ENCODE measurements at places on chromosomes 13 and 19.
A peak's percentile ranks its signal among the peaks of the same experiment; 100 is the strongest.

DNA sequence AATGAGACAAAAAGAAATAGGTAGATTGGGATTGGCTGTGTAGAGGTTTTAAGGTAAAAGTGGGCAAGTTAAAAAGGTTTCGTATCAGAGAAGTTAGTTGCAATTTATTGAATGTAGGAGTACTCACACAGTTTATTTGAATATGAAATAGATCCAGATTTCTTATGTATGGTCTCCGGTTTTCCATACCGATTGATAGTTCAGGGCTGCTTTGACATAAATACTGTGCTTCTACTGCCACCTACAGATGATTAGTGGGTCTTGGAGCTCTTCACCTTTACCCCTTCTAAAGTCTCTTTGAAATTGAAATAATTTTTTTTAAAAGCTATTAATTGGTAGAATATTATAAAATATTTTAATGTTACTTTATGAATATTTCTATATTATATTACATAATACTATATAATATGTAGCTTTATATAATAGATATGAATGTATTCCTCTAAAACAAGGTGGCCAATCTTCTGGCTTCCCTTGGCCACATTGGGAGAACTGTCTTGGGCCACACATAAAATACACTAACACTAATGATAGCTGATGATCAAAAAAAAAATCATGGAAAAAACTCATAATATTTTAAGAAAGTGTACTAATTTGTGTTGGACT lies 7.7 kb upstream of the GPR18 start:
- no peak for DNase-seq

GRCh38 chr19:29694161-29694560 lies 20.9 kb downstream of the C19orf12 start:
- DNase-seq, result no peak

- DNase-seq, result no peak
These were observed 135.4 kb upstream of the WASF3 start for GRCh38 chr13:26422036-26422435.

GRCh38 chr13:40058757-40059236 lies 403.3 kb downstream of the COG6 start:
- no peak for DNase-seq

DNA sequence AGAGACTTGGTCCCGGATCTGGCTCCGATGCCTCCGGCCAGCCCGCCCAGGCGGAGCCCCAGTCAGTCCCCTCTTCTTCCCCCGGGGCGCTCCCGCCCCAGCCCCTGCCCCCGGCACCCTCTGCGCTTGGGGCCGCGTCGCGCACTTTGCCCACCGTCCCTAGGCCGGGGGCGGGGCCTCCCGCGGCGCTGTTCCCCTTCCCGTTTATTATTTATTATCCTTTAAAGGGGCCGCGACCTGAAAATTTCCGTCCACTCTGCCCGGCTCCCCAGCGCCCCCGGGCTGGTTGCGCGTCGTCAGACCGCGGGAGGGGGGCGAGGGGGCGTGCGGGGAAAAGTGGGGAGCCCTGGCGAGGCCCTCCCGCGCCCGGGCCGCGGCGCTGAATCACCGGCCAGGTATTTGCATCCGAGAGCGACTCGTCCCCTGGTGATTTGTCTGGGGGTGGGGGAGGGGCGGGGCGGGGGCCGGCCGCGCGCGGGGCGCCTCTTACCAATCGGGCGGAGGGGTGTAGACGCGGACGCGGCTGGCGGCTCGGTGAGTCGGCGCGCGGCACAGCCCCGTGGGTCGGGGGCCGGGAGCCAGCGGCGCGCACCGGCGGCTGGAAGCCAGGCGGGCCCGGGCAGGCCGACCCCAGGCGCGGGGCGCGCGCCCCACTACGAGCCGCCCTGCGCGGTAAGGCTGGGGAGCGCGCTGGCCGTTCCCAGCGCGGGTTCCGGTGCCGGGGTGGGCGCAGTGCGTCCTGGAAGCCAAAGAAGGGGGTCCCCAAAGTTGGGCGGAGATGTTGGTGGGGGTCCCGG lies at the start of gene ARID3A:
Gene ARID3A (plus strand): TSS at position 510 of the 797 bp plus-strand sequence. CDS start 3,494 bp downstream, outside the sequence.
- peak; percentile 59 for DNase-seq

DNA sequence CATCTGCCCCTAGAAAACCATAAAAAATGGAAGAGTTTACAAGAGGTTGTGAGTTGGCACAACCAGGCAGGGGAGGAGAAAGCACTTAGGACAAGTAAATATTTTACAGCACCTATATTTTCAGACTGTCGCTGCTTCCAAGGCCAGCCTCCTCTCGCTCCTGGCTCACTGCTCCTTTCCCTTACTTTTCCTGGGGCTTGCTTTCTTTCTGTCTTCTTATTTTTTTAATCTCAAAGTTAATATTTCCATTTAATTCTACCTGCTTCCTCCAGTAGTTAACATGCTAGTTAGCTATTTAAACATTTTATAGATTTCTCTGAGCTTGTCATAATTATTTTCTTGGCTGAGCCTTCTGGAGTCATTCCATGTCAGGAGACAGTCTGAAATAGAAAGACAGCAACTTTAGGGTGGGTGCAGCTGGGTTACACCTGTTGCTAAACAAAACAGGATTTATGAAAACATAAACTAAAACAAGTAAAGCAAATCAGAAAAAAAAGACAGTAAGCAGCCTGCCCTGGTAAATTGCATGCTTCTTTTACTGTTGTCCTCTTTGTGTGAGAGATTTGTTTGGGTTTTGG lies 330.1 kb downstream of the DLEU7 start:
- no peak for DNase-seq

GRCh38 chr13:41028051-41028450 lies 8.9 kb upstream of the ELF1 start:
- DNase-seq, result no peak

DNA sequence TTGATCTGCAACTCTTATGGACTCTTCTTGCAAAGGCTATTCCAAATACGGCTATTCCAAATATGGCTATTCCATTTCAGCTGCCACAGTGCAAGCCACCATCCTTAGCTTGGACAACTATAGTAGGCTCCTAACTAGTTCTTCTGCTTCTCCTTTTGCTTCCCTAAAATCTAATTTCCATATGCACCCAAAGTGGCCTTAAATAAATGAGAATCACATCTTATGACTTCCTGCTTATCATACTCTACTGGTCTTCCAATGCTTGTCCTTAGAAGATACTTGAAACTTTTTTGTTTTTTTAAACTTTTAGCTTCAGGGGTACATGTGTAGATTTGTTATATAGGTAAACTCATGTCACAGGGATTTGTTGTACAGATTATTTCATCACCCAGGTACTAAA lies 4.9 kb downstream of the UCHL3 start:
- no peak for DNase-seq

GRCh38 chr13:93158565-93158964 lies 68.0 kb upstream of the GPC6 start:
- DNase-seq, result no peak

GRCh38 chr13:78599645-78600279 lies 3.6 kb downstream of the POU4F1 start:
- no peak for DNase-seq

DNA sequence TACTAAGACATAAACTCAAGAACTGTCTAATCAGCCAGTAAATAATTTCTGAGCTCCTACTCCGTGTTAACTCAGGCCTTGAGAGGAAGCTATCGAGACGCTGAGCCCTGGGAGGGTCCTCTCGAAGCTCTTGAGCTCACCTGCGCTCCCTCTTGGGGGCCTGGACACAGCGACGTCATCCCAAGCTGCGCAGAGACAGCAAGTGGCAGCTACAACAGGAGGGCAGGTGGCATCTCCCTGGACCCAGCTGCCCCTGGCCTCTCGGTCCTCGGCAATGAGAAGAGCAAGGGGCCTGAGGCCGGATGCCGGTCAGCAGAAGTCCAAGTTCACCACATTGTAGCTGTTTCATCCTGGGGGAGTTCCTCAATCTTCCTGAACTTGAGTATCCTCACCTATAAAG lies 30.5 kb upstream of the TUBGCP3 start:
- no peak for DNase-seq
